Mesenchymal stem cell (in vitro differentiated cells and primary cell): ENCODE measurements at places on chromosomes 6 and 20.

- no peaks in the 10 kb centered on the region for H3K27me3 ChIP-seq
- peak within 1 kb of the TSS; percentile 90 for H3K4me3 ChIP-seq
- peaks cover 2% of the 10 kb centered on the region for H3K4me1 ChIP-seq
- peak within 1 kb of the TSS; percentile 92 for H3K27ac ChIP-seq
- H3K36me3 ChIP-seq, result no peaks in the 10 kb centered on the region
These were observed at the start of gene EPB41L2 for GRCh38 chr6:131063028-131063763. TSS of gene EPB41L2 (minus strand) at chr6:131063245. CDS start at chr6:130956485, 106,760 bp downstream.

DNA sequence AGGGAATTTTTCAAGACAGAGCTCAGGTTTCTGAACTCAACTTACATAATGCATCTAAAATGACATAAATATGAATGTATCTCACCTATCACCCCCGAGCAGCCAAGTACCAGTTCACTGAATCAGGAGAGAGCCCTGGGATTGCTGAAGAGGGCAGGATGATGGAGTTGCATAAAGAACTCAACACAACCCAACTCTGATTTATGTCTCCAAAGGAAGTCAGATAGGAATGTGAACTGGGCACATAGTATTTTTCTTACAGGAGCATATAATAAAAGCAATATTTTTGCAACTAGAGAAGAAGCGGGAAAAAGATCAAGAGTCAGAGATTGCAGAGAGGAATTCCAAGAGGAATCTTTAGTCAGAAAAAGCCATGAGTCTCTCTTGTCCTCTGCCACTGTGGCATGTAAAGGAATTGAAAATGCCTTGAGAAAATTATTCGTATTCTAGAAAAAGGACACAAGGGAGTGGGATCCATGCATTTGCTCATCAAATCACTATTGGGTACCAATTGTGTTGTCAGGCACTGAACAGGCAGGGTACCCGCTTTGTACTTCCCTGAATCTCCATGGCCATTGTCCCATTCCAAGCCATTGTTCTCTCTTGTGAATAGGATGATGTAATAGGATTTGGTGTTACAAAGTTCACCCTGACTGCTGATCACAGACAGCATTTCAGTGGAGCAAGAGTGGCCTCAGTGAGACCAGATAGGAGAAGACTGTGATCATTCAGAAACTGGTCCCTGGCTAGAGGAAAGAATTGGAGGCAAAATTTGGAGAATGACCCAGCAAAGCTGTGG, 16.3 kb downstream of the RIN2 start:
- no peaks in the 10 kb centered on the region for H3K27me3 ChIP-seq
- H3K4me3 ChIP-seq, result no peak overlapping the region
- H3K27ac ChIP-seq, result peak overlapping the region; percentile 94
- DNase-seq, result no peak
- H3K36me3 ChIP-seq, result peaks cover 26% of the 10 kb centered on the region

DNA sequence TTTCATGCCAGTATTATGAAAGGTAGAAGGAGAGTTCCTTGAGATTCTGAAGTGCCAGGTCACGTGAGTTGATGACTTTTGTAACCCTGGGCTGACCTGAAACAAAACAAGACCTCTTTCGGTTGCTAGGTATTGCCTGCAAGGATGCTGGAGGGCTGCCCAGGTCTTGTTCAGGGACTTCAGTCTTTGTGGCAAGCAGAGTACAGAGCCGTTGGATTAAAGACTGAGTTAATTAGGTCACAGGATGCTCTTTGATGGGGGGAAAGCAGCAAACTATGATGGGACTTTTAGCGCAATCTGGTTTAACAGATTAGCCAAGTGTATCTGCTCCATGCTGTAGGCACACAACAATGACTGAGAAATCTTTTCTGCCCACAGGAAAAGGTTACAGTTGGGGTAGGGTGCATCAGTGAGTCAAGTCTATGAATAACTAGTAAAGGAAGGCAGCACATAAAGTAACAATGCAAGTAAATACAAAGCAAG, 12.8 kb upstream of the ELOVL5 start:
- no peaks in the 10 kb centered on the region for H3K27me3 ChIP-seq
- peaks cover 10% of the 10 kb centered on the region for H3K4me1 ChIP-seq
- no peak for DNase-seq
- H3K27ac ChIP-seq, result no peak overlapping the region
- H3K4me3 ChIP-seq, result no peak overlapping the region

DNA sequence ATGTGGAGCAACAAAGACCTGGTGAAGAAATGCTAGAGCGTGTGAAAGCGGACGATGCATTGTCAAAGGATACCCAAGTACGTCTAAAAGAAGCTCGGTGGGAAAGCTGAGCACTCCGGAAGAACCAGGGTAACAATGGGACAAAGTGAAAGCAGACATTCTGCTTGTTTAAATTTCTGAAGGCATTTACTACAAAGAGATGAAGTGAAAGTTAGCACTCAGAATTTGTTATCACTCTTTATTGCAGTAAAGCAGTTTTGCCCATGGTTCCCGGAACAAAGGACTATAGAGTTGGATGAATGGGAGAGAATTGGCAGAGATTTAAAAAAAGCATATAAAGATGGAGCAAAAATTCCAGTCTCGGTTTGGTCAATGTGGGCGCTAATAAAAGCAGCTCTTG, 12.8 kb upstream of the IRAK1BP1 start:
- H3K4me3 ChIP-seq, result no peak overlapping the region
- H3K27ac ChIP-seq, result no peak overlapping the region
- H3K36me3 ChIP-seq, result no peaks in the 10 kb centered on the region
- H3K27me3 ChIP-seq, result no peaks in the 10 kb centered on the region
- no peaks in the 10 kb centered on the region for H3K4me1 ChIP-seq
- DNase-seq, result no peak

GRCh38 chr6:4125933-4126864, 9.2 kb downstream of the ECI2 start:
- no peaks in the 10 kb centered on the region for H3K27me3 ChIP-seq
- DNase-seq, result peak; percentile 88
- peaks cover 4% of the 10 kb centered on the region for H3K4me1 ChIP-seq
- peak overlapping the region; percentile 10 for H3K4me3 ChIP-seq
- peak overlapping the region; percentile 47 for H3K27ac ChIP-seq

DNA sequence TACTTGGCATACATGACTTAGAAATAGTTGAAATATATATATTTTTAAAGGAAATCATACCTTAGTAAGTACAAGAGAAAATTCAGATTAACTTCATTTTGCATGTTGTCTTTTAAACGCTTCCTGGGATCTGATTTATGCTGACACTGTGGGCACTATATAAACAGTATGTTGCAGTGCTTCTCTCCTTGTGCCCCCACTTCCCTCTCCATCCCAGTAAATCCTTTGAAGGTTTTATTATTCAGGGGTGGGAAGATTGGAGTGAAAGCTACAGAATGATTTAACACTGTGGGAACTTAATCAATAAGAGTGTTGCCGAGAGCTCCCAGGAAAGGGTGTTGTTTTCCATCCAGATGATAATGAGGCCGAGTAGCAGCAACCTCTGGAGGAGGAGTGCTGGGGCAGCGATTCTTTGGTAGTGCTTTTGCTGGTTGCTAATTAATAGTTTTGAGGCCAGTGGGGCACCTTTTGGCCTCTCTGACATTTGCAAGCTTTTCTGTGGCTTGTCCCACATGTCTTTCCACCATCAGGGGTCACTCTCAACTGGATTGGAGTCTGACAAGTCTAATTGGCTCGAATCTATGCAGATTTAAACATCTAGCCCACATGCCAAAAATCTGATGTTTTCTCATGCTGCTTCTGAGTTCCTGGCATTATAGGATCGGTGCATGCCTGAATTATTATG, 183.0 kb upstream of the MMS22L start:
- H3K27me3 ChIP-seq, result no peaks in the 10 kb centered on the region
- no peaks in the 10 kb centered on the region for H3K4me1 ChIP-seq
- H3K27ac ChIP-seq, result no peak overlapping the region
- H3K36me3 ChIP-seq, result no peaks in the 10 kb centered on the region

DNA sequence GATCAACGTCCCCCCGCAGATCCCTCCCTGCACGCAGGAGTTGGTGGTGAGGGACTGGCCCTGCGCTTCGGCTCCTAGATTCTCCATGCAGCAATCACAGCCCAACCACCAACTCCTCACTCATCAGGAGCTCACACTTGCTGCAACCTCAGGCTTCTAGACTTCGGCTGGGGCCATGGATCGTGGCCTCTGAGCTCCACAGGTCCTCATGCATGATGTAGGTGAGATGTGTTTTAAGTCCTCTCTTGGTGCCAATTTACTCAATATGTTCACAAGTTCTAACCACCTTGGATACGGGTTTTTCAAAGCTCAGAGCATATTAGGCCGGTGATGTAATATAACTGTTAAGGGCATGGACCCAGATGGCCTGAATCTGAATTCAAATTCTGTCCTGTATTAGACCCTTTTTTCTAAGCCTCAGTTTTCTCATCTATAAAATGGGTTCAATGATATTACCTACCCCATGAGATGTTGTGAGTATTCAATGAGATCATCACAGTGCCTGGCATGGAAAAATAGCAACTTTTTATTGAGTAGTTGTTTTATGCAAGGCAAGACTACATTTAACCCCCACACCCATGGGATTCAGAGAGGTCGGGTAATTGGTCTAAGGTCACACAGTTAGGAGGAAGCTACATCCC, 31.0 kb downstream of the SUN5 start:
- no peak overlapping the region for H3K27ac ChIP-seq
- DNase-seq, result no peak
- H3K4me3 ChIP-seq, result no peak overlapping the region
- no peaks in the 10 kb centered on the region for H3K36me3 ChIP-seq
- H3K4me1 ChIP-seq, result peaks cover 4% of the 10 kb centered on the region

DNA sequence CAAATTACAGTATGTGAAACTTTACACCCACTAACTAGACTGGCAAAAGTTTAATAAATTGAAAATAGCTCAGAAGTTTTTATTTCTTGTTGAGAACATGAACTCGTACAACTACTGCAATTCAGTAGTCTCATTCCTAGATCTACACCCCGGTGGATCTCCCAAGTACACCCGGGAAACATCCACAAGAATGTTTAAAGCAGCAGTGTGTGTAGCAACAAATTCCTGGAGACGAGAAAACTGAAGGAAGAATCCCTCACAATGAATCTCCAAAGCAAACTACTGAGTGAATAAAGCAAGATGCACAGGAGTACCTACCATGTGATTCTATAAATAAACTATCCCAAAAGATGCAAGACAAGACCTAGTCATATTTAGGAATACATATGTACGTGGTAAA, 954.0 kb upstream of the MAP3K7 start:
- H3K27ac ChIP-seq, result no peak overlapping the region
- DNase-seq, result no peak
- H3K36me3 ChIP-seq, result no peaks in the 10 kb centered on the region
- H3K27me3 ChIP-seq, result no peaks in the 10 kb centered on the region
- no peak overlapping the region for H3K4me3 ChIP-seq
- no peaks in the 10 kb centered on the region for H3K4me1 ChIP-seq

DNA sequence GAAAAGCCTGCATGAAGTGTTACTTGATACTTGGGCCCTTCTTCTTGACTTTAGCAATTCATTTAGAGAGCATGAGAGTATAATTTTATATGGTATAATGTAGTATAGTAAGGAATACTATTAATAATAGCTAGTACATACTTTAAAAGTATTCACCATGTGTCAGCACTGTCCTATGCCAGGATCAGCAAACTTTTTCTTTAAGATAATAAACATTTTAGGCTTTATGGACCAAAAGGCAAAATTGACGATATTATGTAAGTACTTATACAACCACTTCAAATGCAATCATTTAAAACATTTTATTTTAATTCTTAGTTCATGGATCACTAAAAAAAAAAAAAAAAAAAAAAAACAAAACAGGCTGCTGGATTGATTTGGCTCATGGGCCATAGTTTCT, 163.9 kb downstream of the IBTK start:
- no peak overlapping the region for H3K27ac ChIP-seq
- no peak overlapping the region for H3K4me3 ChIP-seq
- no peaks in the 10 kb centered on the region for H3K4me1 ChIP-seq
- H3K36me3 ChIP-seq, result no peaks in the 10 kb centered on the region
- DNase-seq, result no peak
- H3K27me3 ChIP-seq, result no peaks in the 10 kb centered on the region

DNA sequence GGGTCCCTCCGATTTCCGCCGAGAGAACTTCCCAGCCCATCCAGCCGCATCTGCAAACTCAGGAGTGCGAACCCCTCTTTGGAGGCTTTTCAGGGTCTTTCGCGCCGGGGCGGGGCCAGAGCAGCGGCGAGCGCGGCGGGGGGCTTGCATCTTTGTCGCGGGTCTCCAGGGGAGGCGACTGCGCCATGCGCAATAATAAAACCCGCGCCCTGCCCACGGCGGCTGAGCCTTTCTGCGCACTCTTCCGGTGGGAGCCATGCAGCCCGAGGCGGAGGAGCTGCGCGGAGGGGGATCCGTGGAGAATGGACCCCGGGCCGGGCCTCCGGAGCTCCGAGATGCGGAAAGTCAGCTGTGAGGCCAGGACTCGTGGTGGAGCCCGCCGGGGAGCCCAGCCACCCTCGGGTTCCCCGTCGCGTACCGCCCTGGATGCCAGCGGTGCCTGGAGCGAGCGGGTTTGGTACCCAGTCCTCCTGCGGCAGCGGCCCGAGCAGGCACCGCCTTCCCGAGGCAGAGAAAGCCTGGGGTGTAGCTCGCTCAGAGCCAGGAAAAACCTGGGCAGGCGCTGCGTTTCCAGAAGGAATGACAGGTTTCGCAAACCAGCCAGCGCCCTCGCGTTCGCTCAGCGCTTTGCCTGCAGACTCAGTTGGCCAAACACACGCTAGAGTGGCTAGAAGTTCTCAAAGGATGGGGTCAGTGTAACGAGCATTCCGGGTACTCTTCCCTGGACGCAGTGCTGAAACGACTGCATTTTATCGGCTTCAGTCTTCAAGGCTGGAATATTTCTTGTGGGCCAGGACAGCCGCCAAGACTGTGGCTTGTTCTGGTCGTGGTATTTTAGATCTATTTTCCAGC, 1.2 kb downstream of the AKAP12 start:
- no peaks in the 10 kb centered on the region for H3K36me3 ChIP-seq
- DNase-seq, result peak; percentile 82
- peak overlapping the region; percentile 65 for H3K27ac ChIP-seq
- peak overlapping the region; percentile 92 for H3K4me3 ChIP-seq

DNA sequence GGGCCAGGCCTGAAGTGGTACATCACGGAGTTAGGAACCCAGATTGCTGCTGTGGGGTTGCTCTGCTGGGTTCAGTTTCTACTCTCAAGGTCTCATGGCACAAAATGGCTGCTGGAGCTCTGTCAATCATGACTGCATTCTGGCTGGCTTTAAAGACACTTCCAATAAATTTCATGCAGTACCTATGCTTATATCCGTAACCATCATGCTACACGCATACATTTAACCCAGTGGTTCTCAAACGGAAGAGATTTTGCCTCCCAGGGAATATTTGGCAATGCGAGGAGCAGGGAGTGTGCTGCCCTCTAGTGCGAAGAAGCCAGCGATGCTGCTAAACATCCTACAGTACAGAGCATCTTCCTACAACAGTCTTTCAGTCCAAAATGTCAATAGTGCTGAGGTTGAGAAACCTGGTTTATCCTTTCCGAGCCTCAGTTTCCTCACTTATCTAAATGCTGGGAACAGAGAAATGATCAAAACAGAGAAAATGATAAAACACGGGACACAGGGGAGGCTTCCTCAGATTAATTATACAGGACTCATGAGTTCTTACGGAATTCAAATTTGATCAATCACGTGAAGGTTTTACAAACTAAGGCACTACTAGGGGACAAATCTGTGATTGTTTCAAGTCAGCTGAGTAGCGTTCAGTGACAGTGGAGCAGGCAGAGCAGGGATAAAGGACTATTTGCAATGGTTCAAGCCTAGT, 9.6 kb upstream of the SLC2A10 start:
- no peaks in the 10 kb centered on the region for H3K4me1 ChIP-seq
- peaks cover 5% of the 10 kb centered on the region for H3K27me3 ChIP-seq
- peak; percentile 57 for DNase-seq
- no peak overlapping the region for H3K27ac ChIP-seq
- H3K36me3 ChIP-seq, result no peaks in the 10 kb centered on the region
- no peak overlapping the region for H3K4me3 ChIP-seq
